Thoracic aorta endothelial cell (primary cell): ENCODE measurements at places on chromosomes 1 and 21. TPM values are rescaled to one million over a fixed set of nuclear protein-coding genes. Genes with fewer than 3 reads are reported as not detected.

Gene SPRR1B
- total RNA-seq: not detected in 2 replicates

Gene BOLA1
- total RNA-seq: 5.3 and 7.4 TPM in 2 replicates

Gene HAPLN2
- not detected in 2 replicates for total RNA-seq

Gene KCNT2
- total RNA-seq: 0.57 and 0.66 TPM in 2 replicates

Gene E2F2
- 3.9 and 6.0 TPM in 2 replicates for total RNA-seq

Gene FASLG
- total RNA-seq: not detected in 2 replicates

Gene INAVA
- total RNA-seq: under 0.01 TPM in 1 of 2 replicates, not detected in the other
